H1 (cell line): ENCODE measurements at places on chromosomes 13 and 19. TPM values are rescaled to one million over a fixed set of nuclear protein-coding genes. Genes with fewer than 3 reads are reported as not detected.

DNA sequence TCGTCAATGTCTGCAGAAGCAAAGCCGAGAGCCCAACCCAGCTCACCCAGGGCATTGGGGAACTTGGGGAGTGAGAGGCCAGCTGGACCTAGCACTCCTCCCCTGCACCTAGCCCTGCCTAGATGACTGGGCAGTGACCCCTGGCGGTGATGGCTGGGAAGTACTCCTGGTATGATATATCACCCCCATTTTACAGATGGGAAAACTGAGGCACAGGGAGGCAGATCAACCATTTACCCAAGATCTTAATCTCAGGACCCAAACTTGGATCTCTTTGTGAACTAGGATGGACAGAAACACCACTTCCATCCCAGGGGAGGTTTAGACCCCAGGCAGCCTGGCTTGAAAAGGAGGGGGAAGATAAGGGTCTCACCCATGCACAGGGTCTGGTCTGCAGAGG, 43.5 kb downstream of the CCL25 start:
- DNase-seq: no peak

- no peak for DNase-seq
Observed at GRCh38 chr13:29524176-29524575, 71.3 kb downstream of the SLC7A1 start.

- DNase-seq: no peak
Observed at GRCh38 chr19:51271067-51271466, 20.2 kb downstream of the SIGLECL1 start.

DNA sequence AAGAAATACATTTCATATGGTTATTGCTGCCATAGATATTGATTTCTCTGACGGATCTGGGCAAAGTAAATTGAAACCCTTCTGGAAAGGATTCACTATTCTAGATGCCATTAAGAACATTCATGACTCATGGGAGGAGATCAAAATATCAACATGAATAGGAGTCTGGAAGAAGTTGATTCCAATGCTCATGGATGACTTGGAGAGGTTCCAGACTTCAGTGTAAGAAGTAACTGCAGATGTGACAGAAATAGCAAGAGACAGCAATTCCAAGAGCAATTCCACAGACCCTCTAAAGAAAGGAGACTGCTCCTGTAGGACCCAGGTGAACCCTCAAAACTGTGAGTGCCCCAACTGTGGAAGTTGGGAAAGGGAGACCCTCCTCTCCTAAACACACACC, 30.9 kb upstream of the KCTD12 start:
- DNase-seq: no peak

The LIM2 gene
- total RNA-seq: not detected in 2 replicates

The KLHL1 gene
- total RNA-seq: not detected in 2 replicates

- no peak for DNase-seq
Observed at GRCh38 chr19:50696094-50696483, 23.5 kb downstream of the SHANK1 start.

GRCh38 chr13:50366488-50367174, 351.4 kb downstream of the KCNRG start:
- no peak for DNase-seq
